RPMI7951 (cell line): ENCODE measurements at places on chromosomes 5 and 9.

GRCh38 chr5:171747061-171747859 lies 38.4 kb upstream of the SMIM23 start:
- no peak for DNase-seq

GRCh38 chr9:73869264-73869663 lies 627.9 kb upstream of the RORB start:
- peak; percentile 72 for DNase-seq

DNA sequence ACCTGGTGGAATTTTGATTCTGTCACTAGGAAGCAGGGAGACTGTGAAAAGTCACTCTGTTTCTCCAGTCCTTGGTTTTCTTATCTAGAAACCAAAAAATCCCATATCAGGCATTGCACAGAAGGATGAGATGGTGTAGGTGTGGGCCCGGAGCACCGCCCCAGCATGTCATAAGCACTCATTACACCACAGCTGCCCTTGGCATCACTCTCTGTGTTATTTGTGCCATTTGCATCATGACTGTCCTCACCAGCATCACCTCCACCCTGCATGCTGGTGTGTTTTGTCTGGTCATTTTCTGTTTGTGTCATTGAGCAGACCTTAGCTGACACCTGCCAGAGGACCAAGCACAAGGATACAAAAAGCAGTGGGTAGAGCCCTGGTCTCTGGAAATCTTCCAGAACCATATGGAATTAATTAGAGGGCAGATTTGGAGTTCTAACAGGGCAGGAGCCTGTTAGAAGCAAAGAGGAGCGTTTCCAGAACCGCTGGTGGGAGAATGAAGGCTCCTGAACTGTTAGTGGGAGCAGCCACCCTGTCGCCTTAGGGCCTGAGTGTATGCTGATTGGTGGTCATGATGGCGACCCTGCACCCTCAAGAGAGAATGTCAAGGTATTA lies 99.3 kb downstream of the AMBP start:
- peak; percentile 45 for DNase-seq

GRCh38 chr5:159040181-159040580 lies 59.5 kb downstream of the EBF1 start:
- DNase-seq, result no peak

DNA sequence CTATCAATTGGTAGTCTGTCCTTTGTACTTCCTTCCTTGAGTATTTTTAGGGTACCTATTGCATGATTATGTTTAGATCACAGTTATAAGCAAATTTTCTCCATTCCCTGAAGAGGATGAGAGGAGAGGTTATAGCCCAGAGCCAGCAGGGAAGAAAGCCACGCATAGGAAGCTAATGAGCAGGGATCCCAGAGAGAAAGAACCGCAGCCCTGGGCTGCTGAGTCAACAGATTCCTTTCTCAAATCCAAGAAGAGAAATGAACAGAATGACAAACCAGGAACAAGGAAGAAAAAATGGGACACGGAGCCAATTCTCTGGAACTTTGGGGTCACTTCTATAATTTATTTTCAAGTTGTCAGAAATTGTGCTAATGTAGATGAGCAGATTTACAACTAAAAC lies 284.5 kb downstream of the RFX3 start:
- no peak for DNase-seq
